ENCODE measurements at places on chromosomes 2 and 18.

DNA sequence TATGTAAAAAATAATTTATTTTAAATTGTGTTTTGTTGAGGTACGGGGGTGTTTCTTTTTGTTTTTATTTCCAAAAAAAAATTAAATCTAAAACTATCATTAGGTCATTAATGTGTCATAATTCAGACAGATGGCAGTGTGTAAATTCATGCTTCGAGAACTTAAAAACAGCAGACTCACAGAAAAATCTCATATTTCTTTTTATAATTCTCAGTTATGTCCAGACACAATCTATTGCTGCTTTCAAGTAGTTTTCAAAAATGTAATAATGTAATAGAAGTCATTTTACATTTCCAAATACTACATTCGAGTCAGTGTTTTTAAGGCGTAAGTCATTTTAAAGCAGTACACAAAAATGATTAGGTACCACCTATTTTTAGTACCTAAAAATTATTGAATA is 14.3 kb downstream of the IKZF2 start:
- no peak for DNase-seq

GRCh38 chr2:128069769-128070168 is 21.2 kb upstream of the UGGT1 start:
- no peak for DNase-seq

- DNase-seq: peak; percentile 82
These were observed 102.2 kb upstream of the ASB18 start for GRCh38 chr2:236366397-236366796.

- DNase-seq: no peak
These were observed 90.6 kb downstream of the MDH1 start for GRCh38 chr2:63679252-63679855.

DNA sequence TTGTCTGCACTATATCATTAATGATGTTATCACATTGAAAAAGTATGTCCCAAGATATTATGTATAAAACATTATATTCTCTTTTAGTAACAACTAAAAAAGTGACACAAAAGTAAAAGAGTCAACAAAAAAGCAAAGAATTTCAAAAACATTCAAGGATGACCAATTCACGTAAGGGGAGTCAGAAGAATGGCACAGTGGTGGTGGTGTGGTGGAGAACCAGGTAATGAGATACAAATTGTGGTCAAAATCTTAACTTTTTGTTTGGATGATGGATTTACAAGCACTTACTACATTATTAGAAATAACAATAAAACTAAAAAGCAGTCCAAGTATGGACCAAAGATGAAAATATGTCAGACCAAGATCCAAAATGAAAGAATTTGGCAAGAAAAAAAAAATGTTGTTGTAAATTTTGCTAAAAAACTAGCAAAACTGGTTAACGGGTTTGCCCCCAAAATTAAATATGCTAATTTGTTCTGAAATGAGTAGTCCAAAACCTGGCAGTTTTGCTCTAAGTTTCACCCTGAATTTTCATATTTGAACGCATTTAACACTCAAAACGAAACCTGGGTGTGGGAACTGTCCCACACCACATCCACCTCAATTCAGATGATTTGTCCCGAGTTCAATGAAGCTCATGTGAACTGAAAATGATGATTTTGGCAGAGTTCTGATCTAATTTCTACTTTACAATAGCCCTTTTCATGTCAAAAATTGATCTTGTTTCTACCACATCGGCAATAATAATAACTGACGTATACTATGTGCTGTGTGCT is 135.8 kb downstream of the IKZF2 start:
- DNase-seq: peak; percentile 95

GRCh38 chr2:229118336-229118735 is 152.8 kb downstream of the PID1 start:
- DNase-seq: no peak

GRCh38 chr2:62826141-62826540 is 120.6 kb downstream of the EHBP1 start:
- no peak for DNase-seq

GRCh38 chr2:12890066-12890465 is 173.3 kb downstream of the TRIB2 start:
- no peak for DNase-seq

DNA sequence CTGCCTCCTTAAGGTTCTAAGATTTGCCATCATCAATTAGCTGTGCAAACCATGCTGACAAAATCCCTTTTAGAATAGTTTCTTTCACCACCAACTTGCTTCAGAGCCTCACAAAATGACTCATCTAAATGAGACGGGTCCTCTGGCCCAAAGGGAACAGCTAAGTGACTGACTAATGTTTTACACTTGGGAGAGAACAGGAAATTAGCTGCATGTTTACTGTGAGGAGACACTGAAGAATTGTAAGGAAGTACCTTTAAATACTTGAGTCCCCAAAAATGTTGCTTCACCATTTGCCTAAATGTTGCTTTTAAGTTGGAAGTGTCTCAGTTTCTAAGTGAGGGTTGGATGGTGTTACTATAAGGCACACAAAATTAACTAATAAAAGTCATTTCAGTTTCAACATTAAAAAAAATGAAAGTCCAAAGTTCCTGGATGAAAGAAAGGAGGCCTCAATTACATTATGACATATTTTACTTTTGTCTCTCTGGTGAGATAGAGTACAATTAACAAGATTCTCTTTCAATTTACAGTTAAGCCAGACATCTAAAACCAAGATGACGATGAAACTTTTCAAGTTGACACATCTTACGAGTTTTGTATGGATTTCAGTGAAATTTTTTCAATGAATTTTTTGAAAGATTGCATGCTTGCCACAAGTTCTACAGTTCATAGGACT is 229.1 kb upstream of the FN1 start:
- no peak for DNase-seq

DNA sequence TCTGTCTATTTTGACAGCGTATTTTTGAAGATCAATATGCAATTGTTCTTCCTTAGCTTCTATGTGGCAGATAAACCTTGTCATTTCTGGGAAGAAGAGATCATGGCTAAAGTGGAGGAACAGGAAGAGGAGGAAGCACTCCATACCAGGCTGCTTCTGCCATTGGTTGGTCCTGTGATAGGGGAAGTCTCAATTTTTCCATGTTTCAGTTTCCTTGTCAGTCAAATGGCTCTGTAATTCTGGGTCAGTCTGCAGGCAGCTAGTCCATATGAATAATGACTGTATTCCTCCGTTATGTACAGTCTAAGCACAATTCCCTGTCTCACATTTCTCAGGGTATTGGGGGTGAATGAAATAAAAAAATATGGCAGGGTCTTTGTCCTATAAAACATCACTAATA is 277.6 kb upstream of the CXCR4 start:
- no peak for DNase-seq

DNA sequence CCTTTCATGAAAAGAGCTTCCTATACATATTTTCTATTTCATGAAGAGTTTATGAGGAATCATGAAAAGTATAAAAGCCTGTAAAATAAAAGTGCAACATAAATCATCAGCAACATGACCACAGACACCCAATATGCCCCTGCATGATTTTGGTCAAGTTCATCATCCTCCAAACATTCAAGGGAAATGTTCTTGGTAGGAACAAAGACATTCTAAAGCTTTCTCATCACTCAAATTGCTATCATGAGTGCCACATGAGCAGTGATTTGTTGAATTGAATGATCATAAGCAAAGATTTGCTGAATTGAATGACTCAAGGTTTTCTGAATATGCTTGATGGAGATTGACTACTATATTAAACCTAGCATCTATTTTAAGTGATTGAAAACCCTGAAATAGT is 172.2 kb downstream of the MBD2 start:
- no peak for DNase-seq

DNA sequence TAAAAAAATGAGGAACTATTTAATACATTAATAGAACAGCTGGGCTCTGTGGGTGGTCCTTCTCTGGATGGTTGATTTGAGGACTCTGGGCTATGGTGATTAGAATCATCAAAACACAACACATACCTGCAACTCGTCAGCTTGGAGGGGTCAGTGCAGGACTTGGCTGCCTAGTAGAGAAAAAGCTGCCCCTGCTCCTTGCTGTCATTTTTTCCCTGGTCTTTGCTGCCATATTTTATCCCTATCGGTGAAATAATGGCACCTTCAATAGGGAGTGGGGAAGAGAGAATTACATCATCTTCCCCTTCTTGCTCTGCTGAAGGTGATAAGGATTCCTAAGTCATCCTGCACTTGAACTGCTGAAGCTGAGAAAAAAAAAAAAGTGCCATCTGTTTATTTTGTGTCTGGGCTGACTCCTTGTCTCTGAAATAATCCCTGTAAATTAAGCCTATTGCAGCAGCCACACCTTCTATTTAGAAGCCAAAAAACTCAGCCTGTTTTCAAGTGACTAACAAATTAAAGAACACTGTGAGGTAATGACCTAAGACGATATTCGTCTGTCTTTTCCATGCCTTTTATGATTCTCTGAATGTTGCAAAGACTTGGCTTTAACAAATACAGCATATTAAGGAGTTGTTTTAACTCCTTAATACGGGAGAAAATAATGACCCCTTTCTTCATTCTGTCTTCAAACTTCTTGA is 89.3 kb downstream of the ACVR1 start:
- DNase-seq: no peak

DNA sequence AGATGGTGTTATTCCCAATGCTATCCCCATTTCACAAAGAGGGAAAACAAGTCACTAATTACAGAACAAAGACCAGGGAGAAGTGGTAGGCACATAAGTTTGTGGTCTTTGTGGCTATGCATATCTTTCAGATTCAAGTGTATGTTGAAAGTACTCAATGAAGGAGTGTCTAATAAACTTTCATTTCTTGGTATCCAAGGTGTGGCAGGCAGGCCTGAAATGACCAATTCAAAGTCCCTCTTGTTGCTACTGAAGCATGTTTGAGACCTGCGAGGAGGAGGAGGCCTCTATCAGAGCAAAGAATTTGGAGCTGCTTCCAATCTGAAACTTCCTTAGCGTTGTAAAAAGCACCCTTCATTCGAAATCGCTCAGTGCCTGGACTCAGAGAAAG is 60.9 kb upstream of the KLF7 start:
- no peak for DNase-seq

DNA sequence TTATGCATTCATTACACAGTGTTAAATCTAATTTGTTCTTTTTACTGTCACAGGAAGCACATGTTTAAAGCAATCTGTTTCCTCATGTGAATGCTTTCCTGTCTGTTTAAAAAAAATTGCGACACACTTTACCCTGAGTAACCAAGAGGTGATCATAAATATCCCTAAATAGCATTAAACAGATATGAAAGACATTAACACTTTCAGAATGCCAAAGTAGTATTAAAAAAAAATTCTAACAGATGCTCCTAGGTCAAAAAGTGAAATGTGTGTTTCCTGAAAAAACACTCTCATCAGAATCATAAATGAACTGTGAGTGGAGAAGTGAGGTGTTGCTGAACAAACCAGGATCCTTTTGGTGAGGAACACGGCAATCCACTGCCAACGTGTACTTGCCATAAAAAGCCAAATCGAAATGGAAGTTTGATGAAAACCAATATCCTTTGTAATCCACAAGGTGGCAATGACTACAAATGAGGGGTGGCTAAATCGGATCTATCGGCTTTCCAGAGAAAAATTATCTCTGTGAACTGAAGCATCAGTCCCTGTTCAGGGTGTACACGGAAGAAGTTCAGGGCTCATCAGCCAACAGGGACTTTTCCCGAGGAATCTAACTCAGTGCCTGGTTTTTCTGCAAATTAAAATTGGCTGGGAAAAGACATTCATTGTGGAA is 248.9 kb downstream of the TCF4 start:
- DNase-seq: no peak

DNA sequence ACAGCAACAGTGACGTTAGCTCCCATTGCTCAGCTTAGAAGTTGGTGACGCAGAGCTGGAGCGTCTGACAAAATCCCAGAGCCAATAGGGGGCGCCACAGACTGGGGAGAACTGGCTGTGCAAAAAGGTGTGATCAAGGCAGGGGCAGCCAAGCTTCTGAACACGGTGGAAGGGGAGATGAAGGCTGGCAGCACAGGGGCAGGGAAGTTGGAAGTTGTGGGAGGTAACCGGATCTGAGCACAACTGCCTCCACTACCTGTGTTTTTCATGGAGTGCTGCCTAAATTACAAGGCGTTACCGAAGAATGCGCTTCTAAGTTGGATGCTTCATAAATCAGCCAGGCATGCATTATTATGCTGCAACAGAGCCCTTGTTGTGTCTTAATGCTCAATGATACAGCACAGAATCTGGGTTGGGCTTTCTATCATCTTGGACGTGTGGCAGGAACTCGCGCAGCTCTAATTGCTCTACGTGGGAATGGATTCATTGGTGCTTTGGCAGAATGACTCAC is 370.0 kb downstream of the SLC4A3 start:
- no peak for DNase-seq

DNA sequence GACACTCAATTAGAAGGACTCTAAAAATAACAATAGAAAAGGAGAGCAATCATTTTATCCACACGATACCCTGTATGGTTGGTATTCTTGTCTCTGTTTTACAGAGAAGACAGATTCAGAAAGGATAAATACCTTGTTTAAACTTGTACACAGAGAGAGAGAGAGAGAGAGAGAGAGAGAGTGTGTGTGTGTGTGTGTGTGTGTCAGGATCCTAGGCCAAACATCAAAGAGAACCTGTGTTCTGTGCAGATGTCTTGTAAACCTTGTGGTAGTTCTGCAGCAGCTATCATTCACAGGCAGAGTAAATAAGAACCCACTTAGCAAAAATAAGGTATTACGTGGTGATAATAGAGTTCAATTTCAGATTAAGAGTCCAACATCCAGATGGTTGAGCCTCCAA is 4.3 kb upstream of the CRIM1 start:
- DNase-seq: no peak
